ENCODE measurements at places on chromosomes 5 and 9. TPM values are rescaled to one million over a fixed set of nuclear protein-coding genes. Genes with fewer than 3 reads are reported as not detected.

DNA sequence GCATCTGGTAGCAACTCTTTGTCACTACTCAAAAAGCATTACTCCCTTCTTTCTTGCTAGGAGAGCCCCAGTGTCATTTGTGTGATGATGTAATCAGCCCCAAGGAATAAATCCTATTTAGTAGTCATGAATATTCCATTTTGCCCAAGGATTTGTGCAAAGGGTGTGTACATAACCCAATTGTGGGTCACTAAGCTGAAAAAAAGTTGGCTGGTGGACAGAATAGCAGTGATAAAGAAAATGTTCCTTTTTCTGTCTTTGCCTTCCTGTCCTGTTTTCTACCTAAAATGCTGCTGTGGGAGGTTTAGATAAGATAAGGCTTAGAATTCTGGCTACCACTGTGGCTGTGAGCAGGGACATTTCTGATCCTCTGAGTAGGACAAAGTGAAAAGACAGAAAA, 223.1 kb upstream of the ITGA1 start:
- DNase-seq: no peak

Gene CCNB1
- 19.2 TPM for total RNA-seq

DNA sequence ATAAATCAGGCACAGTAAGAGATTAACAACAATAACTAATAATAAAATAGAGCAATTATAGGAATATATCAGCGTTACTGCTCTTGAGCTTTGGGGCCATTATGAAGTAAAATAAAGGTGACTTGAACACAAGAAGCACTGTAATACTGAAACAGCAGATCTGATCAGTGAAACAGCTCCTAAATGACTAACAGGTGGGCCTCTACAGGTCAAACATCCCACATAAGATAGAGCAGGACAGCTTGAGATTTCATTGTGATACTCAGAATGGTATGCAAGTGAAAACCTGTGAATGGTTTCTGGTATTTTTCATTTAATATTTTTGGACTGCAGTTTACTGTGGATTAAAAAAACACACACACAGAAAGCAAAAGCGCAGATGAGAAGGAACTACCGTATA, 24.0 kb upstream of the MAP3K1 start:
- DNase-seq: no peak

Gene CCDC180
- 6.2 TPM for total RNA-seq

DNA sequence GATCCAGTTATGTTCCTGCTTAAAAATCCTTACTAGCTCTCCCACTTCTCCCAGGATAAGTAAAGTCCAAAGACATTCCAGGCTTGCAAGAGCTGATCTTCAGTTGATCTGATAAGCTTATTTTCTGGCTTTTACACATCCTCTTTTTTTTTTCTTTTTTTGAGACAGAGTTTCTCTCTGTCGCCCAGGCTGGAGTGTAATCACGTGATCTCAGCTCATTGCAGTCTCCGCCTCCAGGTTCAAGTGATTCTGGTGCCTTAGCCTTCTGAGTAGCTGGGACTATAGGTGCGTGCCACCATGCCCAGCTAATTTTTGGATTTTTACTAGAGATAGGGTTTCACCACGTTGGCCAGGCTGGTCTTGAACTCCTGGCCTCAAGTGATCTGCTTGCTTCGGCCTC, 37.3 kb upstream of the PTPN3 start:
- no peak for DNase-seq

GRCh38 chr5:54013556-54014194, 296.7 kb downstream of the ARL15 start:
- DNase-seq: peak; percentile 79

Gene CCDC192
- not detected for total RNA-seq

Gene PCDHGA5
- 2.7 TPM for total RNA-seq

- peak; percentile 73 for DNase-seq
Measured at GRCh38 chr9:107712390-107712789, 222.8 kb upstream of the KLF4 start.

- DNase-seq: no peak
Measured at GRCh38 chr9:112093147-112093869, 81.8 kb downstream of the SUSD1 start.

DNA sequence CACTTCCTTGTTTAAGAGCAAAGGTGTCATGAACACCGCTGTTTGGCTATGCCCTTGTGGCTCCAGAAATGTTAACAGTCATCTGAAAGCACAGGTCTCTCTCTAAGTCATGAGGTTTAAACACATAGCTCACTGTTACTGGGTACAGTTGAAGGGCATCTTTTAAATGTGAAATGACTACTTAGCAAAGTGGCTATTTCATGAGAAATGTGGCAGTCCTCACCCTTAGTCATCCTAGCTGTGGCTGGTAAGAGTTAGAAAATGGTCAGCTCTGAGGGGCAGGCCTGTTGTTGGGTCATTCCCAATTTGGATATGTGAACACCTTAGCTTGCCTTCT, 24.2 kb upstream of the TMEM171 start:
- no peak for DNase-seq

DNA sequence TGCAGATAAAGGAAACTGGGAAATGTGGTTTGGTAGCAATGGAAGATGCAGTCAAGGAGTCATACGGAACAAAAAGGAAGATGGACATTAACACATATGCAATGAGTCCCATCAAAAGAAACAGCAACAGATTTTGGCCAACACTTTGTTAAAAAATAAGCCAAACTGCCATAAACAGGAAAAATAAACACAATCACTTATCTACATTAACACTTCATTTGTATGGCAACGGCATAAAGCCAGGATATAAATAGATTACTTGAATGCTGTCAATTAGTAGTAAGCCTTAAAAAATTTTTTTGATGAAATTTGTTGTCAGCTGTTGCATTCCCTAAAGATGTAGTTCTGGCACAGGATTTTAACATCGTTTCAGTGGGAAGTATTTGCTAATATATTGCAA, 190.8 kb downstream of the CDH12 start:
- no peak for DNase-seq

DNA sequence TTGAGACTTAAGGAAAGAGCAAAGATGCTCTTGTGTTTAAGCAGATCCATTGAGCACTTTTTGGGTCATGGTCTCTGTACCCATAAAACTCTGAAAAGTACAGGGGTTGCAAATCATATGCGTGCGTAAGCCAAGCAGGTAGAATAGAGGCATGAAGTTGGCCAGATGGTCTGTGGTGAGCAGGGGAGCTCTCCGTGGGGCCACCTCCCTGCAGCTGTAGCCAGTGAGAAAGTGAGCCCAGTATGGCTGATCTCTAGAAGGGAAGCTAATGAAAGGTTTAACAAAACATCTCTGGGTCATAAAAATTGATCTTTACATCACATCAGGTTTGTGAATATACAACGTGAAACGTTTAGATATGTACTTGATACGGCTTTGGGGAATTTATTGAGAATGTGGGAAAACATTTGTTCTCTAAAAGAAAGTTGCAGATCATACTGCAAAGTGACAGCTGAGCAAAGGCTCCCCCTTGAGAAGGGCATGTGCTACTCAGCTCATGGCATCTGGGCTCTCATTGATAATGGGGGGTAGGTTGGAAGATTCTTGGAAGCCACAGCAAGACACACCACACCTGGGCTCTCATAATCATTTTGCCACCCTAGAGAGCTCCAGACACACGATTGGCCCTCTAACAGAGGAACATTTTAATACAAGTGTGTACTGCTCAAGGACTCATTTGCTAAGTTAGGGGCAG, 30.6 kb downstream of the SH3GL2 start:
- DNase-seq: no peak

Gene HMMR
- 2.9 TPM for total RNA-seq

Gene C8G
- total RNA-seq: not detected

- DNase-seq: no peak
Measured at GRCh38 chr5:89097103-89097502, 214.1 kb upstream of the MEF2C start.

DNA sequence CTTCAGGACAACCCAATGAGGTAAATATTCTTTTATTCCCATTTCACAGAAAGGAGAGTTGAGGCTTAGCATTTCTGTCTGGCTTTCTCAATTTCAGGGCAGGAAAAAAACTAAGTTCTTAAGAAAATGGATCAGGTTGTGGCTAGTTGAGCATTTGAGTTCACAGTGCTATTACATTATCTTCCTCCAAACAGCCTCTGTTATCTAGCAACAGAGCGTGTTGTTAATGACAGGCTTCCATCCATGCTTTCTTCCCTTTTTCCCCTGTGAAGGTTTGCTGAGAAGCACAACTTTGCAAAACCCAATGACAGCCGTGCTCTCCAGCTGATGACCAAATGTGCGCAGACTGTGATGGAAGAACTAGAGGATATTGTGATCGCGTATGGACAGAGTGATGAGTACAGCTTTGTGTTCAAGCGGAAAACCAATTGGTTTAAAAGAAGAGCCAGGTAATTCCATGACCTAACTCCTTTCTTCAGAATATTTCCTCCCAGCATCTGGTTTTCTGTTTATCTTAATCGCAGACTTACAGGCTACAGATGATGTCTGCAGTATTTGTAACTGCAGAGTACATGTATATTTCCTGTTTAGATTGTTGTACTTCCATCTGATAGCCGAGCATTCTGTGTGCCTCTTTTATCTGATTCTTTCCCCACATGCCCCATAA, 1.5 kb downstream of the THG1L start:
- no peak for DNase-seq

GRCh38 chr5:5810461-5810860, 388.0 kb downstream of the ICE1 start:
- DNase-seq: no peak

DNA sequence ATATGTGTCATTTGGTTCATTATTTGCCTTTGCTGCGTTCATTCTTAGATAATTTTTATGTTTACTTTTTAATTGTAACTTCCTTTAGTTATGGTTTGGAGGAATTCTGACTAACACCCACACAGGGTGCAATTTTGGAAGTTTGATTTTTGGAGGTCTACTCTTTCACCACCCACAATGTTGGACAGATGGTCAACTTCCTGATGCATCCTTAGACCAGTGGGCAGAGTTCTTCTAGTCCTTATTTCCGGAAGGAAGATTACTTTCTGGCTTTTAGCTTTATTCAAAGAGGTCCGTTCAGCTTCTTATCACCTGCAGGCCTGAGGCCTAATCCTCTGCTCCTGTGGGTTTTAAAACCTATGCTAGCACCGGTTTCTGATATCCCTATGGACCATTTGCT, 126.7 kb downstream of the MTX3 start:
- DNase-seq: no peak

GRCh38 chr9:69646810-69647209, 25.4 kb downstream of the APBA1 start:
- no peak for DNase-seq

GRCh38 chr5:71743155-71743554, 24.1 kb downstream of the CARTPT start:
- DNase-seq: no peak

DNA sequence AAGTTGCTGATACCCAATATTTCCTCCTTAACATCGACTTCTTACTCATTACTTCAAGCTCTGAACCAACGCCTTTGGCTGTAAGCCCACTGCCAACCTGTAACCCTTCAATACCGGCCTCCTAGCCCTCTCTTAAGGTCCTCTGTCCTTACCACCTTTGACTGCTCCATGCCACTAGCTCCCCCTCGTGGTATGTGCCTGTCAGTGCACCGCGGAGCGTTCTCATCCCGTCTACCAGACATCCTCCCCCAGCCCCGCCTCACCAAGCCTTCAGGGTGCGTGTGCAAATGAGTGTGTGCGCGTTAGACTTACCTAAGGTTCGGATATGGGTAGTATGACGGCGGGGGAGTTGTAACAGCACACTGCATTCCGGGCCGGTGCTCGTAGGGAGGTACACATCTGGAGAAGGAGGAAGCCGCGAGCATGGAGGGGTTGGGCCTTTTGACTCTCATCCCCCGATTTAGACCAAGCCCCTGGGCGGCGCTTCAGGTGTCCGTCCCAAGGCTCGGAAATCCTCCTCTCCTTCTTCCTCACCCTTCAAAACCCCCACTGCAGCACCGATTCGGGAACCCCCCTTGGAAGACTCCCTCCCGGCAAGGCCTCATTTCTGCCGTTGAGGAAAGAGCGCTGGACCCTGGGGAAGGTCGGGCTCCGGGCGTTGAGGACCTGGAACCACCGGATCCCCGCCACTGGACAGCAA, 2.8 kb upstream of the MYORG start:
- peak; percentile 98 for DNase-seq

- DNase-seq: no peak
Measured at GRCh38 chr5:138445547-138446271, 6.9 kb downstream of the REEP2 start.

DNA sequence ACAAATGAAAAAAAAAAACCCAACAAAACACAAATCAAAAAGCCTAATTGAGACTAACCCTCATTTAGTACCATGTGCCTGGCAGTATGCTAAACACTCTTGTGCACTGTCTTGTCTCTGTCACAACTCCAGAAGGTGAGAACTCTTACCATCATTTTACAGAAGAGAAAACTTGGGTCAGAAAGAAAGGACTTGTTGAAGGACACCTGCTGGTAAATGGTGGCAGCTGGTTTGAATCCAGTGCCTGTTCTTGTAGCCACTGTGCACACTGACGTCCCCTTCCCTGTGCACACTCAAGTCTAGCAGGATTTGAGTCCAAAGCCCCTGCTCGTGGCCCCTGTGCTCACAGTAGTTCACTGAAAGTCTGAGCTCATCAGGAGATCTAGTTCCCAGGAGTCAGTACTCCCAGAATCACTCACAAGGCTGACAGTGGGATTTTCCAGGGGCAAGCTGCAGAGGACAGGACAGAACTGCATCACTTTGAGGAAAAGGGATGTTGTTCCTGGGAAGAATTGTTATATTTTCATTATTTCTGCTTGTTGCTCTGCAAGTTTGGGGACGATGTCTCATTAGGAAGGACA, 43.0 kb upstream of the HSD17B4 start:
- no peak for DNase-seq

Gene F2R
- 38.7 TPM for total RNA-seq

Gene CDC26
- total RNA-seq: 27.9 TPM

- DNase-seq: no peak
Measured at GRCh38 chr5:54822324-54822687, 163.1 kb downstream of the ESM1 start.

DNA sequence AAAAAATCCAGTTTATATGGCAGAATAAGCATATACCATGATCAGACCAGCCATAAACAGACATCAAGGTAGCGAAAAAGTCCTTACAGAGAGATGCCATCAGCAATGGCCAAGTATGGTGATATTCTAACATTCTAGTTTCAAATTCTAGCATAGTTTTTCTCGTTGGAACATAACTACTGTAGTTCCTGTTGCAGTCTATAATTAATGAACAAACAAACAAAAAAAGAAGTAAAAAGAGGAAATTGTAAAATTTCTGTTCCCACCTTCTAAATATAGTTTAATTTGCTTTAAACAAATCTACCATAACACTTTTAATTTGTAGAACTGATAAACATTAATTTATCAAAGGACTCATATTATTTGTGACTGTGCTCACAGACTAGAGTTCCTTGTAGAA, 9.9 kb upstream of the CD180 start:
- no peak for DNase-seq

GRCh38 chr9:6014670-6015270, 654 bp downstream of the RANBP6 start:
- DNase-seq: peak; percentile 67

- no peak for DNase-seq
Measured at GRCh38 chr5:39943811-39944210, 519.0 kb upstream of the DAB2 start.
